Activated naive CD4-positive, alpha-beta T cell (primary cell): ENCODE measurements at places on chromosomes 2 and 18.

- no peak for DNase-seq
Measured at GRCh38 chr2:39620067-39620466, 45.6 kb upstream of the TMEM178A start.

DNA sequence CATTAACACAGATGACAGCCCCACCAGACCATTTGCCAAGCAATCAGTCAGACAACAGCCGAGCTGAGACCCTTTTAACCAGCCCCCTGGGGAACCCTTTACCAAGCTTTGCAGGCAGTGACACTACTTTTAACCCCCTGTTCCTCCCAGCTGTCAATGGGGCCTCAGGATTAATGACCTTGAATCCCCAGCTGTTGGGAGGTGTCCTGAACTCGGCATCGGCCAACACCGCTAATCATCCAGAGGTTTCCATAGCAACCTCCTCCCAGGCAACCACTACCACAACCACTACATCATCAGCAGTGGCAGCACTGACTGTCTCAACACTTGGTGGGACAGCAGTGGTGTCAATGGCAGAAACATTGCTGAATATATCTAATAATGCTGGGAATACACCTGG is 160.9 kb upstream of the EPC2 start:
- DNase-seq, result no peak

DNA sequence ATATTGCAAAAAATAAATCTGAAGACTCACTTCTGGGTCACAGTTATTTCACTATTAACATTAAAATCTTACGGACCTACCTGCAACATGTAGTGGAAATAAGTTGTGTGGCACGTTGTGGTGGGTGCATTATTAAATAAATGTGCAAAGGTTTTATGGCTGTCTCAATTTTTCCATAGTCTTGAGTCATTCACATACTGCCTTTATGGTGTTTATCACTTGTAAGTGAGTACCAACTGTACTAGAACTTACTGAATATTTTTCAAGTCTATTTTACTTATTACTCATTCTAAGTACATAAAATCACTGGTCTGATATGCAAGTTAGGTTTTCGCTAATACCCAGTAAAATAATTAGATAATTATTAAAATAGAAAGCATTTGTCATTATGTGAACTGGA is 47.6 kb upstream of the SLC30A6 start:
- no peak for DNase-seq

DNA sequence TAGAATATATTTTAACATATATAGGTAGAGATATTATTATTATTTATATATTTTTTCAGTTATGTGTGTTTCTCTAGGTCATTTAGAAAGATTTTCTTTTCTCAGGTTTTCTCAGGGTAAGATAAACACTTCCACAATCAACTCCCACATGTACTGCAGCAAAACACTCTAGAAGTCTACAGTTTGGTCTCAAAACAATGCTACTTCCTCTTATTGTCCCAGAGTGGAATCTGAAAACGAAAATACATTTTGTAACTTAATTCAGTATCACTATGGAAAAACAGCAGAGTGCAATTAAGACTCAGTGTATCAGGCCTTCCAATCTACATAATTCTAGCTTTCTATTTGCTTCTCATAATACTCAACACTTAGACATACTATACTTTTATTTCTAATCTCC is 190.1 kb upstream of the SLC35G4 start:
- no peak for DNase-seq
